ENCODE measurements at places on chromosomes 6 and 20.

GRCh38 chr6:138278326-138278725 lies 60.0 kb upstream of the PBOV1 start:
- DNase-seq: no peak

DNA sequence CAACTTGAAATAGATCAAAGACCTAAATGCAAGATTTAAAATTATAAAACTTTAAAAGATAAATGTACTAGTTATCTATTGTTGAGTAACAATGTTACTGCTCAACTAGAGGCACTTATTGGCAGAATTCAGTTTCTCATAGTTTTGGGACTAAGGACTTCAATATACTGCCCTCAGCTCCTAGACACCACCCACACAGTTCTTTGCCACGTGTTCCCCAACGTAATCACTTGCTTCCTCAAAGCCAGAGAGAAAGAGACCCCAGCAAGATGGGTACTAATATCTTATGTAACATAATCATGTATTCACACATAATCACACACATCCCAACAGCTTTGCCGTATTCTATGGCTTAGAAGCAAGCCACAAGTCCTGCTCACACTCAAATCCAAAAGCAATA lies 50.3 kb upstream of the SLC22A16 start:
- no peak for DNase-seq

DNA sequence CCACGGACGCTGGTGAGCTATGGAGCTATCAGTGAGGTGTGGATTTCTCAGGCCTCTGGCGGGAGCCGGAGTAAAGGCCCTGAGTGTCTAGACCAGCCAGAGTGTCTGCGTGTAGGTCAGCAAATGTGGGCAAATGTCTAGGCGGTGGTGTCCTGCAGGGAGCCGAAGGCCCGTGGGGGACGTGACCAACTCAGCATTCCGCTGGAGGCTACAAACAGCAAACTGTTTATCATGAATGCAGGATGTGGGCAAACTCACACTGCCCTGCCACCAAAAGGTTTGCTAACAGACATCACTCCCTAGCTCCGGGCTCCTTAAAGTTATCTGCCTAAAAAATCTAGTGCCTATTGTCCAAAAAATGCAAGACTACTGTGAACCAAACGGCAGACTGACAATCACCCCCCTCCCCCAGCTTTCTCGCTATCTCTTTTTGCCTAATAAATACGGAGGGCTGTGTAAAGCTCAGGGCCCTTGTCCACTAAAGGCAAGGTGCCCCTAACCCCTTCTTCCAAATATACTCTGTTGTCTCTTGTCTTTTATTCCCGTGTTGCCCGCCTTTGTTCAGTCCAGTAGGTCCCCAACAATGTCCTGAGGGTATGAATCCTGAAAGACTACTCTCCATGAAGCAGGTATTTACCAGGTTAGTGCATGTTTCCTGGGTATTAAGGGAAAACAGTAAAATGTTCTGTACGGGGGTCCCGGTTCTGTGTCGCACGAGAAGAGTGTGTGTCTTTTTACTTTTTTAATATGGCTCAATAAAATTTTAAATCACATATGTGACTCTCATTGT lies 29.0 kb upstream of the AFDN start:
- DNase-seq: no peak

GRCh38 chr6:148493424-148493823 lies 150.8 kb downstream of the SASH1 start:
- DNase-seq: no peak

DNA sequence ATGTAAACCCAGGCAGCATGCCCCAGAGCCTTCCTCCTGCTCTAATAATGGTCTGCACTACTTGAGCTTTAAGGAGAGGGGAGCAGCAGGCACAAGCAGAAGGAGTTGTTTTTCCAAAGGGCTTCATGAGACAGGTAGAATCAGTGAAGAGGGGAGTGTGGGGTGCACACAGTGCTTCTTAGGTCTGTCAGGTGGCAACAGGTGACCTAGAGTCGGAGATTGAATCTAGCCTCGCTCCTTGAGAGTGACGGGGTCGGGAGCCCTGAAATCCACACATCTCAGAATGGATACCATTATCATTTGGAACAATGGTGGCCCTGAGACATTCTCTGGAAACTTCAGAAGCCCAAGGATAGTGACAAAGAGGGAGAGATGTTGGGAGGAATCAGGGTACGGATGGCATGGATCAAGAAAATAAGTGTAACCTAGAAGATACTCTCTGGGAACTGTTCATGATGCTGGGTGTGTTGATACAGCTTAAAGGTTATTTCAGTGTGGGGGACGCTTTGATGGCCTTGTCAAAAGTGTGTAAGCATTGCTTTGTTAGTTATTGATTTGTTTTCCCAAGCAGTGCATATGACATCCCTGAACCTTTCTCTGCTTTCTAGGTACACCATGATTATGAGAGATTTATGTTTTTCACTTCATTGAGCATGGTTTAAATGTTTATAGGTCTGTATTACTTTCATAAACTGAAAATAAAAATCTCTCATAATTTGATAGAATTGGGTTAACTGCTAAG lies 77.8 kb upstream of the L3MBTL3 start:
- DNase-seq: no peak

All from T1000 (cell line).